ENCODE measurements at places on chromosomes 4 and X.

DNA sequence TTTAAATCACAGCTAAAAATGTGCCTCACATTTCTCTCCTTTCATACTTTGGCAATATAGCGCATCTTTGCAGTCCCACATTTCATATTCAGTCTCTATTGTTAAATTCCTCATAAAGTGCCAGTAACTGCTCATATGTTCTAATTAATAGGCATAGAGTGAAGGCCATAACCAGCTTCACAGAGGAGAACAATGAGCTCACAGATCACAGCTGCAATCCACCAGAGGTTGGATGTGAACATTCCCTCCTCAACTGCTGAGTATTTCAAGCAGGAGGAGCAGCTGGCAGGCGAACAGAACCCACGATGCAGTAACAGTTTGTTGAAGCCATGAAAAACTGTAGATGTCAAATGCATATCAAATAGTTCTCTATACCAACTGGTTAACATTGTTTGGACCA is 2088.7 kb upstream of the AGA start:
- DNase-seq, result no peak

DNA sequence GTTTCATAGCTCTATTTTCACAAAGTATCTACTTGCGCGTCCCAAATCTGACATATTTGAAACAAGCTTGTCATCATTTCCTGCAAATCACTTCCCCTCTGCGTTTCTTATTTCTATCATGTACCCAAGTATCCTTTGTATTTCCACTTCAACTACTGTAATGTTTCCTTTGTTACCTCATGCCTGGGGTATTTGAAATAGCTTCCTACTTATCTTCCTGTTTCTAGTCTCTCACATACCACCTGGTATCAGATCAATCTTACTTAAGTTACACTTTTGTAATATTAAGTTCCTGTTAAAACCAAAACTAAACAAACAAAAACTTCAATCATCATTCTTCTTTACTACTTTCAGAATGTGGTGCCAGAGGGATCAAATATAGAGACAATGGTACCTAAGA is 93.6 kb upstream of the SMAD1 start:
- no peak for DNase-seq

DNA sequence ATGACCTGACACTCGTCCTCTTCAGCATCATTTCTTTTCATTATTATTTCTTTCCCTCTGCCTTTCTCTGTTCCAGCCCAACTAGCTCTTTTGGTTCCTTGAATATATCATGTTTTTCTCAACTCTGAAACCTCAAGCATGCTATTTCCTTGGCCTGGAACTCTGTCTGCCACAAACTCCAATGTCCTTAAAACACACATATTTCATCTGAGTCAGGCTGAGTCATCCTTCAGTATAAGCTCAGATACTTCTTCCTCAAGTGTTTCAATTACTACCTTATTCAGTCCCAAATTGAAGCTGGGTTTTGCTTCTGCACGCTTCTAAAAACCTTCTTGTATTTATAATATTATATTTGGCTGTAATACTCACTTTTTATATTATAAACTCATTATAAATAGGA is 424.2 kb downstream of the PDGFC start:
- no peak for DNase-seq

DNA sequence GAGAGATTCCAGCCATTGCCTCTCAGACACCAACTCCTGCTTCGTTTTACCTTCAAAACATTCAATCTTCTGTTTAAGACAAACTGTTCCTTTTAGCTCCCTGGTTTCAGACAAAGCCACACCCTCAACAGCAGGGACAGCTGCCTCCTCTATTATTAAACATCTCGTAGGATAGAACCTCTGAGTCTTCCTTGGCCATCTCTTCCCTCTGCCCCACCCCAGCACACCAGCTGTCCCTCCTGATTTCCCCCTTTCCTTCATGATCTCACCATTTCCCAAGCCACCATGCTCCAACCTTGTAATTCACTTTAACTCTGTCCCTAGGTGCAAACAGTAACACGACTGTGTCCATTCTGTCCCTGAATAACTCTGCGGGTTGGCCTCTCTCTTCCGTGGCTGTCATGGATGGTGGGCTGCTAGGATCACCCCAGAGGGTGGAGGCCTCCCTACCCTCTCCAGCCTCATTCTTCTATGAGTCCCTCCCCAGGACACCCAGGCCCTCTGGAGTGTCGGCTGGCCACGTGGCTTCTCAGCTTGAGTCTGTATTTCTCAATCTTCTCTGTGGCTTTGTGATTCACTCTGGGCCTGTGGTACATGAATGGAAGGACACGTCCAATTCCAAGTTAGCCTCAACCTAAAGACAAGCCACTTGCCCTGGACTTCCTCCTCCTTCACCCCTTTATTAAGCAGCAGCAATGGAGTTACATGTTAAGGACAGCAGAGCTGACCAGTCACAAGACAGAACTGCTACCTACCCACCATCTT is 349.9 kb downstream of the FBXW7 start:
- DNase-seq, result no peak

GRCh38 chr4:153507310-153508073 is 41.3 kb downstream of the TMEM131L start:
- no peak for DNase-seq

DNA sequence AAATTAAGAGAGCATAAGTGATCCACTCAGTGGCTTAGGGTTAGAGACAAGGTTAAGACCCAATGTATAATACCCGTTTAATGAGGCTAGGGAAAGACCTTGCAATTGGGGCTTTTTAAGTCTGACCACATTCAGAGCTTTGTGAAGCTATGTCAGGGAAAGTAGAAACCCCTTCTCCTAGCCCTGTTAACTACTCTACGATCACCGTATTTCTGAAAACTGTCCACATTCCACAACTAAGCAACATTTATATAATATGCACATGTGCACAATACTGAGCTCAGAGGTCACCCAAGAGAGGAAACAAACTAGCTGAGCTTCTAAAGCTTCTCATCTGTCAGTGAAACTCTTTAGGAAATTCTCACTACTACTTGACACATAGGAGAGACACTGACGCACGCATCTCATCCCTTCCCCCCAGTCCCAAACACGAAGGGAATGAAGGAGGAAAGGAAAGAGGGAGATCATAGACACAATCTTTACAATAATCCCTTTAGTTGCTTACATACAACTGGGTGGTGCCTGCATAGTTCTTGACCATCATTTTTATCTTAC is 56.2 kb downstream of the METTL14 start:
- no peak for DNase-seq

DNA sequence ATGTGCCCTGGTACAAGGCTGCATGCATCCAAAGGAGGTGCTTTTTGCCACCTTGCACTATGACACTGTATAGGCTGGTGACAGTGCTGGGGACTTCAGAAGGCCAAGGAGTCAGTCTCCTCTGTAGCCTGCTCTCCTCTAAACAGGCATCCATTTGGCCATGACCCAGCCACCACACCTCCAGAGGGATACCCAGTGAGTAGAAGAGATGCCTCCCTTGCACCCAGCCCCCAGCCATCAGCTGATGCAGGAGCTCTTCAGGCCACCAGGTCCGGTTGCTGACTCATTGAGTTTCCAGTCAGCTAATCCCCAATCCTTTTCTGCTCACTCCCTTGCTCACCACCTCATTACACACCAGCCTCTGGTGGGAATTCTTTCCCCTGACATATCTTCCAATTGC is 99.8 kb downstream of the PJA1 start:
- DNase-seq, result no peak

- DNase-seq, result no peak
Measured at GRCh38 chr4:40516651-40517050, 113.0 kb downstream of the RBM47 start.

GRCh38 chr4:112075129-112075753 is 70.0 kb upstream of the FAM241A start:
- no peak for DNase-seq

- DNase-seq, result no peak
Measured at GRCh38 chr4:140138428-140138827, 15.6 kb downstream of the MAML3 start.

- no peak for DNase-seq
Measured at GRCh38 chr4:3479358-3480101, 16.4 kb downstream of the DOK7 start.

DNA sequence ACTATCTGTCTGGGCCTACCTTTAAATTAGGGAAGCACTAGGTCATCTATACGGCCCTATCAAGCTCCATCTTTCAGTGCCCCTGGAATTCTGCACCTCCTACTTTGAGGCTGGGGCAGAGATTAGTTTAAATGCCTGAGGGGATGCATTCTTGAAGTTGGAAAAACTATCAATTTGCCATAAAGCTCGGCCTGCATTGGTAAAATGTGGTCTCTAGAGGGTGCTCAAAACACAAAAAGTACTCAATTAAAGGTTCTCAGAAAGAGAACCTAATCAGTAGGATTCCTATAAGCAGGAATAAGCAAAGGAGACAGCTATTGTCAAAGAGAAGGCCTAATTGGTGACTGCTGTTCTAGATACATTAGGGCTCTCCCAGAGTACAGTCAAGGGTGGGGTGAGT is 111.7 kb downstream of the AMER1 start:
- DNase-seq, result no peak

DNA sequence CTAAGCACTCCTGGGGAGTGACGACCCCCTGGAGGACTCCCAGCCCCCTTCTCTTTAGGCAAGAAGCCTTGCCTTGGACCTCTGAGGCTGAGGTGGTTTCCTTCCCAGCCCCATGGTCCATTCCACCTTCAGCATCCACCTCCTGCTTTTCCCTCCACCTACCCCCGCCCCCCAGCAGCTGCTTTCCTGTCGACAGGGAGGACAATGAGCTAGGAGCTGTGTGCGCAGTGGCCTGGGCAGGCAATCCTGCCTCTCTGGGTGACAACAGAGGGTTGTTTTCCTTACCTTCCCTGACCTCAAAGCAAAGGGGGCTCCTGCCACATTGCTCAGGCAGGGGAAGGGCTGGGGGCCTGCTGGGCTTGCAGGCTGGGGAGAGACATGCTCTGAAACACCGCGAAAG is 123.5 kb downstream of the BCOR start:
- no peak for DNase-seq

GRCh38 chr4:2671267-2671895 is 84.8 kb downstream of the TNIP2 start:
- no peak for DNase-seq

DNA sequence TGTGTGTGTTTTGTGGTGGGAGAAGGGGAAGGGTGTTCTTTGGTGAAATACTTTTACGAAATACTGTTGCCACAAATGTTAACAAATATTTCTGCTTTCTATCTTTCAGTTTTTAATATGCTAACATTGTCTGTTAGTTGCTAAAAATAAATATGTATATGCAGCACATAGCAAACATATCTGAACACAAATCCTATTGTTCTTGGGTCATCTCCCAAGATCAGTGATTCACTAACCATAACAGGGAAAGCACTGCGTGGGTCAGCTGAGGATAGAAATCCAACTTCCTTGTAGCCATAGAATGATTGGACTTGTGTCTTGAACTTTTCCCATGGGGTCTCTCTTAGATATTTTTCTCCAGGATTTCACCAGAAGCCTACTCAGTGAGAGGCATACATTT is 250.3 kb upstream of the FAM47A start:
- DNase-seq, result no peak

- DNase-seq, result no peak
Measured at GRCh38 chr4:169116270-169116901, 106.3 kb upstream of the CBR4 start.

GRCh38 chrX:69216911-69217310 is 51.7 kb upstream of the PJA1 start:
- no peak for DNase-seq

DNA sequence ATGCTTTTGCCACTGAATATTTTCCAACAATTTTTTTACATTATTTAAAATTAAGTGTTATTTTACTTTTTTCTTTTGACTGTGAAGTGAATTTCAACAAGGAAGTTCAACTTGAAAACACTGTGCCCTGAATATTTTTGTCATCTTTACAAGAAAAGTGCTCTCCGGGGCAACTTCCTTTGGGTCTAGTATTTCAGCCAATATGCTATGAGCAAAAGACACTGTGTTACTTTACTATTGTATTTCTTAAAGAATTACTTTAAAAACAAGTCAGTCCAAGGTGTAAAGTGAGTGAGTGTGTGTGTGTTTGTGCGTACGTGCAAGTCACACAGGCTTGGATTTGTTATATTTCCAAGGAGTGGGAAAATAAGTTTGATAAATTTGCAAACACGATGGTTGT is 7.6 kb upstream of the USP53 start:
- no peak for DNase-seq

DNA sequence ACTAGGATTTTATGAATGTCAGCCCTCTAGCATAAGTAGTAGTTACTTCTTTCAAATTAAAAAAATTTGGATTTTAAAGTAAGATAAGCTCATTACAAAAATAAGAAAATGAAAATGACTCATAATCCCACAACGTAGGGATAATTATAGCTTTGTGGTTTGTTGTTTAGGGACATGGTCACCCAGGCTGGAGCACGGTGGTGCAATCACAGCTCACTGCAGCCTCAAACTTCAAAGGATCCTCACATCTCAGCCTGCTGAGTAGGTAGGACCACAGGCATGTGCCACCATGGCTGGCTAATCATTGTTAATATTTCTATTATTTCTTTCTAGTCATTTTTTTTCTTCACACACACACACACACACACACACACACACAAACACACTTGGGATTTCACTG is 57.6 kb downstream of the PLAC1 start:
- no peak for DNase-seq

- no peak for DNase-seq
Measured at GRCh38 chr4:7507381-7507780, 72.7 kb upstream of the PSAPL1 start.

DNA sequence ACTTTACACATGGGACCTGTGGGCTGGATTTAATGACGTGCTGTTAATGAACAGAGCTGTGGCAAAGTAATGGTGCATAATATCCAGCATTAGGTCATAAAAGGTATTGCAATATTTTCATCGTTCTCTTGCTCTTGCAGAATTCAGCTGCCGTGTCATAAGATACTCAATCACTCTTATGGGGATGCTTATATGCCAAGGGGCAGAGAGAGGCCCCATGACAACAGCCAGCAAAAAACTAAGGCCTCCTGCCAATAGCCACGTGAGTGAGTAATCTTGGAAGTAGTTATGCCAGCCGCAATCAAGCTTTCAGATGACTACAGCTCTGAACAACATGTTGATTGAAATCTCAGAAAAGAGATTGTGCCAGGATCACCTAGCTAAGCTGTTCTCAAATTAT is 616.9 kb downstream of the FSTL5 start:
- DNase-seq, result no peak

DNA sequence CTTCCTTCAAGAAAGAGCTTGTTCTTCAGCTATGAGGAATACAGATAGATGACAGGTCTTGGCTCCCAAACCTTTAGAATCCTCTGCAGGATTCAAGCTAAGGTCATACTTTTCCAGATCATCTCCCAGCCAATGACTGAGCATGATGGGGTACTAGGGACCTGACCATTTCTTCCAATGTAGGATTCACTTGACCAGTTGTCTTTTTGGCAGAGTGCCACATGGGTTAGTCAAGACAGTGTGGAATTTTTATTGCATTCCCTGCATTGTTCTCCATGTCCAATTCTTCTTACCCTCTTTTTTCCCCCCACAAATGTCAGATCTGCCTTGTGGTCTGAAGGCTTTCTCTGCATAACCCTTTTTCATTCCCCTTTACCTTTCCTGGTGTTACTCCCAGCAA is 99.5 kb downstream of the CCSER1 start:
- DNase-seq, result no peak

GRCh38 chr4:106766519-106766918 is 269.6 kb downstream of the DKK2 start:
- DNase-seq, result no peak

All from activated CD8-positive, alpha-beta memory T cell treated with anti-CD3 and anti-CD28 coated beads for 24 hours (primary cell).